ENCODE measurements at places on chromosomes 16 and 17.

DNA sequence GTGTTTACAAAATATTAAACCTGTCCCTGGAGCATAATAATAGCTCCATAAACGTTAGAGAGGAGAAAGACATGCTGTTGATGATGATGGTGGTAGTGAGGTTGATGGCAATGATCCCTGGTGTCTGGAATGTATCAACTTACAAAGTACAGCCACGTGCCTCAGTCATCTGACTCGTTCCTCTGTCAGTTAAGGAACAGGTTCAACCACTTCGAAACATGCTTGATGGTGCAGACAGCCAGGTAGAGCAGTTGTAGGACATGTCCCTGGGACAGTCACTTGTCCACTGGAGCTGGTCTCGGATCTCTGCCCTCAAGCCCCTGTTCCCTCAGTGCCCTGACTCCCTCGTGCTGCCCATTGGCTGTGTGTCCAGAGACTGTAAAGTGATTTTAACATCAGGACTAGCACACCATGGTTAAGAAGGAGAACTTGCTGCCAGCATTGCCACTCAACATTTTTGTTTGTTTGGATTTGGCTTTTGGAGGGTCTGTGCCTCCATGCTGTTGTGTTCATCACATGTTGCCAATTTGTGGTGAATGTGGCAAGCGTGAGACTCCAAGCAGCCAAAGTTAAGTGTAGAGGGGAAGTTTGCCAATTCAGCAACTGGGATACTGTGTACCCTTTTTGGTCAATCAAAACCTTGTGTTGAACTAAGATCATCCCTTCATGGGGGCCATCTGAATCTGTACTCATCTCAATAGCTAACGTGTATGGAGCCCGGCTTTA, 16.3 kb upstream of the SALL1 start:
- H3K27me3 ChIP-seq = no peaks in the 10 kb centered on the region
- DNase-seq = no peak
- no peaks in the 10 kb centered on the region for H3K4me1 ChIP-seq
- no peak overlapping the region for H3K4me3 ChIP-seq
- no peak overlapping the region for H3K27ac ChIP-seq
- no peaks in the 10 kb centered on the region for H3K36me3 ChIP-seq

GRCh38 chr17:34254146-34254545, 939 bp upstream of the CCL2 start:
- H3K27ac ChIP-seq = no peak overlapping the region
- no peak for DNase-seq
- H3K36me3 ChIP-seq = no peaks in the 10 kb centered on the region
- H3K4me1 ChIP-seq = no peaks in the 10 kb centered on the region

DNA sequence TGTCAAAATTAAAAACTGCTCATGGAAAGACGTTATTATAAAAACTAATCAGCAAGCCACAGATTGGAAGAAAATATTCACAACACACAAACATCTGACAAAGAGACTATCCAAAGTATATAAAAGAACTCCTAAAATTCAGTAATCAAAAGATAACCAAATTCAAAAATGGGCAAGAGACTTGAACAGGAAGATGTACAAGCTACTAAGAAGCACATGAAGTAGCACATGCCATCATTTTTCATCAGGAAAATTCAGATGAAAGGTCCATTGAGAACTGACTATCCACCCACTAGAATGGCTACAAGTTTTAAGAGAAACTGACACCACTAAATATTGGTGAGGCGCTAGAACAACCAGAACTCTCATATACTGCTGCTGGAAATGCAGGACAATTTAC, 3.4 kb upstream of the HLF start:
- peaks cover 68% of the 10 kb centered on the region for H3K27me3 ChIP-seq
- no peak overlapping the region for H3K4me3 ChIP-seq
- H3K36me3 ChIP-seq = peaks cover 4% of the 10 kb centered on the region
- no peak overlapping the region for H3K27ac ChIP-seq
- no peak for DNase-seq

DNA sequence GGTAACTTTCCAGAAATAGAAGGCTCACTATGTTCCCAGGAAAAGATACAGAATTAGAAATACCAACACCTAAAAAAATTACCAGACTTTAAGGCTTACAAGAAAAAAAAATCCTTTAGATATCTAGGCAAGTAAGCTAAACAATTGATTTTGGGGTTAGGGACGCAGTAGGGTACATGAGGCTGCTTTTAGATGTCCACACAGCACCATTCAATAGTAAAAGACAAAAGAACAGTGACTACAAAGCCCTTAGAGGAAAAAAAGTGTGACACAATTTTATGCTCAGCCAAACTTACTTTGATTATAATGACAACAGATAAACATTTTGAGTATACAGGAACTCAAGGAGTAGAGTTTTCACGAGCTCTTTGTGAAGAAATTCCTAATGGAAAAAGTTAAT, 29.9 kb downstream of the METTL16 start:
- peak overlapping the region; percentile 88 for H3K27ac ChIP-seq
- no peaks in the 10 kb centered on the region for H3K27me3 ChIP-seq
- no peak for DNase-seq
- peak overlapping the region; percentile 50 for H3K4me3 ChIP-seq
- H3K36me3 ChIP-seq = peaks cover 20% of the 10 kb centered on the region

DNA sequence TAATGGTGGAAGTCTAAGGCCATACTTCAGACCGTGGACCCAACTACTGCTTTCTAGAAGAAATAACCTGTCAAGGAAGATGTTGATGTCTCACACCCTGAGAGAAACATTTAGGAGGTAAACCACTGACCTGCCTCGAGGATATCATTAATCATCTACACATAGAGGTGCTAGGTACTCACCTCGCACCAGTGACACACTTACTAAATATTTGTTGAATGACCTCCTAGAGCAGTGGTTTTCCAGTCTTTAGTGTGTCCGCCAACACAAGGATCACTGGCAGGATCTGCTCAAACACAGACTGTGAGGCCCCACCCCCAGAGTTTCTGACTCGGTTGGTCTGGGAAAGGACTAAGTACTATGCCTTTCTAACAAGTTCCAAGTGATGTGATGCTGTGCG, 197.4 kb upstream of the CACNG5 start:
- no peak overlapping the region for H3K27ac ChIP-seq
- peaks cover 6% of the 10 kb centered on the region for H3K36me3 ChIP-seq
- no peaks in the 10 kb centered on the region for H3K27me3 ChIP-seq
- no peak overlapping the region for H3K4me3 ChIP-seq

DNA sequence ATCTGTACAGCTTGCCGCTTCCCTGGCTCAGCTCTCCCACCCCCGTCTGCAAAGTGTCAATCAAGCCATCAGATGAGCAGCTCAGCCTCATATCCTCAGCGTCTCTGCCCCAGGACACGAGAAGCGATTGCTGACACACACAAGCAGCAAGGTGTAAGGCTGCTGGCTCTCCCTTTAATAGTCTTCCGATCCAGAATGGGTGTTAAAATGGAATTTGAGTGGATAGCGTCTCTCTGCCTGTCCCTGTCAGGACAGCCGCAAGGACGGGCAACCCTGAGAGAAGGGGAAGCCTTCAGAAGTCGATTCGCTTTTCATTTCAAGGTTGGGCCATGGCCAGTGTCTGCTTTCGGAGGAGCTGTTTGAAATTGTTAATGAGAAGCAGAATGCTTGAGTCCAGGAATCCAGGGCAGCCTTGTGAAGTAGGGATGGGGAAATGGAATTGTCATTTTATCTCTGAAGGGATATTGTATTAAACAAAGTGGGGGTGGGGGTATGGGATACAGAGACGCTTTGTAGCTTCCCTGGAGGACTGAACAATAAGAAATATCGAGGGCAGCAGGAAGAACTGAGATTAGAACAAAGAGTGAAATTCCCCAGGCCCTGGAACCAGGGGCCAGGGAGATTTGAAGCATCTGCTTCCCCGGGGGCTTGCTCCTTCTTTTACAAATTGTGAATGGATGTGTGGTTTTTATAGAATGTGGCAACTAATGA, 4.7 kb upstream of the PIPOX start:
- no peak for DNase-seq
- peaks cover 2% of the 10 kb centered on the region for H3K36me3 ChIP-seq
- H3K4me1 ChIP-seq = peaks cover 7% of the 10 kb centered on the region
- H3K4me3 ChIP-seq = no peak overlapping the region
- H3K27ac ChIP-seq = no peak overlapping the region

GRCh38 chr16:60073376-60073775, 1339.3 kb upstream of the GOT2 start:
- no peaks in the 10 kb centered on the region for H3K4me1 ChIP-seq
- H3K27me3 ChIP-seq = no peaks in the 10 kb centered on the region
- H3K27ac ChIP-seq = no peak overlapping the region
- no peak overlapping the region for H3K4me3 ChIP-seq

- no peak overlapping the region for H3K4me3 ChIP-seq
- H3K4me1 ChIP-seq = no peaks in the 10 kb centered on the region
- DNase-seq = no peak
- no peak overlapping the region for H3K27ac ChIP-seq
Measured at GRCh38 chr16:52812678-52813556, 239.8 kb downstream of the CHD9NB start.

DNA sequence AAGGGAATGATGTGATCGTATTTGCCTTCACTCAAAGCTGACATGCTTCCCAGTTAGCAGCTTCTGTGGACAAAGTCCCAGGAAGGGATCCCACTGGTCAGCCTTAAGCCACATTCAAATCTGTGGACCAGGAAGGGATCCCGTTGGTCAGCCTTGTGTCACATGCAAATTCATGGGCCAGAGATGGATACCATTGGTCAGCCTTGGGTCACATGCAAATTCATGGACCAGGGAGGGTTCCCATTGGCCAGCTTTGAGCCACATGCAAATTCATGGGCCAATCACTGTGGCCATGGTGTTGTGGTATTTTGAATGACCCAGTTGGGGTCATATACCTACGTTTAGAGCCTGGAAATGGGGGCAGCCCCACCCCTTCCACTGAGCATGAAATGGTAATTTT, 201.6 kb downstream of the HS3ST4 start:
- no peak overlapping the region for H3K4me3 ChIP-seq
- no peaks in the 10 kb centered on the region for H3K4me1 ChIP-seq
- no peak overlapping the region for H3K27ac ChIP-seq
- H3K27me3 ChIP-seq = peaks cover 34% of the 10 kb centered on the region

DNA sequence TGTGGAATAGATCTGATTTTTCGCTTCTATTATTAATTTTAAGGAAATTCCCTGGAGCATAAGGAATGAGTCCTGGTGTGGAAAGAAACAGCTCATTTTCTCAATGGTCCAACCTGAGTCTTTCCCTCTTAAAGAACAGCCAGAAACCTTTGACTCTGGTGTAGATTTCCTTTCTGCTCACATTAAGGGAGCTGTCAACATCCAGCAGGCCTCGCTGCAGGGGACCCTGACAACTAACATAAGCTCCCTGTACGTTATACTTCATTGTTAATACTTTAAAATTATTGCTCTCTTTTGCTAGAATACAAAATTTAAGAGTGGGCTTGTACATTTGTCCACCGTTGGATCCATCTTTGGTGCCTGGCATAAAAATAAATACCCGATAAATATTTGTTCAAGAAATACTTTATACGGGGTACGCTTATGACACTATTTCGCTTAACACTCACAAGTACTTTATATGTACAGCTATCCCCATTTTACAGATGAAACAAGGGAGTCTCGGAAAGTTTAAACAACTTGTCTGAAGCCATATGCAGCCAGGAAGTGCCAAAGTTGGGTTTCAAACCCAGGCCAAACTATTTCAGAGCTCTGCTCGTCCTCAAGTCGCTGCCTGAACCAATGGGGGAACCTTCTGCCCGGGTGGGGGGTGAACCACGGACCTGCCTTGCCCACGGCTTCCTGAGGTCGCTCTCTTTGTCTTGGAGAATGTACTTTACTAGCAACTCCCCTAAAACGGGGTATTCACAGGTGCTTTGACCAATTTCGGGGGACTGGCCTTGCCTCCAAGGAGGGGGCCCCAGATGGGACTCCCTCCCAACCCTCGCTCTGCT, 611 bp downstream of the SMARCE1 start:
- DNase-seq = peak; percentile 53
- H3K4me3 ChIP-seq = peak overlapping the region; percentile 97
- H3K4me1 ChIP-seq = peaks cover 45% of the 10 kb centered on the region
- H3K27ac ChIP-seq = peak overlapping the region; percentile 100
- no peaks in the 10 kb centered on the region for H3K27me3 ChIP-seq

GRCh38 chr17:14038206-14038605, 31.1 kb upstream of the COX10 start:
- H3K36me3 ChIP-seq = peaks cover 2% of the 10 kb centered on the region
- DNase-seq = no peak
- H3K4me3 ChIP-seq = no peak overlapping the region
- H3K4me1 ChIP-seq = peaks cover 6% of the 10 kb centered on the region

DNA sequence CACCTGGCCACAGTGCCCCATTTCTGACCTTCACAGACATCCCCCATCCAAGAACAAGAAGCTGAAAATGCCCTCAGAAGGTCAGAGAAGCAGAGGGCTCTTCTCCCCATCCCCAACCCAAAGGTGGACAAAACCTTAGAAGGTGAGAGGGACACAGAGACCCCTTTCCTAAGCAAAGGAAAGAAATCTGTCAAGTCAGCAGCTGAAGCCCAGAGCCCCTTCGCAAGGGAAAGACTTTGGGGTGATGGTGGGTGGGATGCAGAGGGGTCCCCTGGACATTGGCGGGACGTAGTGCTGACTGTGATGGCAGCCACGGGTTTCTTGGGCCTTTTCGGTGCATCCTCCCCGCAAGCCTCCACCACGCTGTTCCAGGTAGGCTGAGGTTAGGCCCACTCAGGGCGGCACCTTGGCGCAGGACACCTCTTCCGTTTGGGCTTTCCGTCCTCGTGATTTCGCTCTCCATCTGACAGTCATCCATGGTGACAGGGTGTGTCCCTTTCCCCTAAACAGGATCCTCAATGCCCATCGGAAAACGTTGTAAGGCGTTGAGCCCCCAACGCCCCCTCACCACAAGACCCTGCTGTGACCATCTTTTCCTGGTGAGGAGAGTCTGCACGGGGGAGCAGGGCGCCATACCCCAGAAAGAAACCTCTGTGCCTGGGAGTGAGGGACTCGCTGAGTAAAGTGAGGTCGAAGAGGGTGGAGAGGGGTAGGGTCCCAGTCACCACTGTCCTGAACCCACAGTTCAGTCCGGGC, 10.7 kb upstream of the GSDMA start:
- peak overlapping the region; percentile 73 for H3K4me3 ChIP-seq
- no peaks in the 10 kb centered on the region for H3K27me3 ChIP-seq
- no peak overlapping the region for H3K27ac ChIP-seq
- no peak for DNase-seq
- H3K36me3 ChIP-seq = peaks cover 2% of the 10 kb centered on the region

- H3K4me1 ChIP-seq = peaks cover 24% of the 10 kb centered on the region
- H3K27ac ChIP-seq = peak overlapping the region; percentile 92
- peaks cover 65% of the 10 kb centered on the region for H3K36me3 ChIP-seq
Measured at GRCh38 chr17:81868674-81869220, 2.4 kb downstream of the ARHGDIA start.
